ENCODE measurements at places on chromosomes 6 and 20.

DNA sequence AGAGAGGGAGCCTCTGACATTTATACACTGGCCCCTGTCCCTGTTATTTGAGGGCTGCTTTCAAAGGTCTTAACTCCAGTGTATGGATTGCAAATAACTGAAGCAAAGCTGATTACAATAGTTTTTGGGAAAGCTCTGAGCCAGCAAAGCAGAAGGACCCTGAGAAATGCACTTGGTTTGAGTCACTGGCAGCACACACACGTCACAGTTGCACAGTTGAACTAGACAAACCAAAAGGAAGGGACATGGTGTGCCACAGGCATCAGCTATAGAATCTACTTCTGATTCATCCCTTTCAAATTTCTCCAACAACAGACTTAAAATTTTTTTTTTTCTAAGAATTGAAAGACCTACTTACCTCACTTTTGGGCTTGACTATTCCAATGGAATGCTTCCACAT is 56.4 kb downstream of the SNRNP48 start:
- DNase-seq: no peak

DNA sequence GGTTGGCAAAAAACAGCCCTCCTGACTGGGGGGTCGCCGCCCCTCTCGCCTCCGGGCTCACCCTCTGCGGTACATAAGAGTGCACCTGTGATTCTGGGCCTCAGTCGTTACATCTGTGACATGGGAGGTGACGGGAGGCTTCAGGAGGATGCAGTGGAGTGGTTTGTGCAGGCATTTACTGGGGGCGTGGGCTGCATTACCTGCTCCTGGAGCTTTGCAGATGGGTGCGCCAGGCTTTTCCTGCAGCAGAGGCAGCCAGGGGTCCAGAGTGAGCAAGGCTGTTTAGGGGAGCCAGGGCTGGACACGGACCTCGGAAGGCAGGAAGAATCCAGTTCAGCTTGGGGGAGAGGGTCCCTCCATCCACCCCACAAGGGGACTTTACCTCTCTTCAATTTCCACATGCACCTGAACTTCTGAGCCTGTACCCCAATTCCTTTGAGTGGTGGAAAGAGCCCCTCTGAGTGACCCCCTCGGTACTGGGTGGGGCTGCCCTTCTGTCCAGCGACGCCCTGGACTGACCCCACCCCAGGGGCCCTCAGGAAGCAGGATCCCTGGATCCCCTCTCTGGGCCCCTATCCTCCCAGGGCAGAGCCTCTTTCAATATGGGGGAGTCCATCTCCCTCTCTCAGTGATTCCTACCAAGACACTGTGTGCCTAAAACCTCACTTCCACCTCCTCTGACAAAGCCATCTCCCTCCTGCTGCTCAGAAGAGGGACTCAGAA is 134.0 kb downstream of the TAF4 start:
- DNase-seq: no peak

- no peak for DNase-seq
Observed at GRCh38 chr6:169158174-169158573, 95.5 kb downstream of the THBS2 start.

GRCh38 chr20:6599876-6600735 is 167.4 kb upstream of the BMP2 start:
- no peak for DNase-seq

DNA sequence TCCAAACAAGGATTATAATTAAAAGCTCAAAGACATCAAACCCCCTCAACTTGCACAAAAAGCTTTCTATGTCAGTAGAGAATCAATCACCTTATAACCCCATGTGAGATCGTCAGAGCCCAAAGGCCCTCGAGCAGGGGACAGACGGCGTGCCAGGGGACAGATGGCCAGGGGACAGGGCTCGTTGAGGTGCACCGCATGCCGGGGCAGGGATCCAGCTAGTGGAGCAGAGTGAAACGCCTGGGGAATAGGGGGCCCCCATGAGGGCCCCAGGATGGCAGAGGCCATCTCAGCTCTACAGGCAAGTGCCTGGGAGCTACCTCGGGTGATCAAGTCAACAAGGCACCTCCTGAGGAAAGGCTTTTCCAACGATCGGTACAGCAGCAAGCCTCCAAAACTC is 28.6 kb downstream of the DIDO1 start:
- no peak for DNase-seq

- DNase-seq: no peak
Observed at GRCh38 chr20:11651138-11651537, 266.6 kb upstream of the BTBD3 start.

DNA sequence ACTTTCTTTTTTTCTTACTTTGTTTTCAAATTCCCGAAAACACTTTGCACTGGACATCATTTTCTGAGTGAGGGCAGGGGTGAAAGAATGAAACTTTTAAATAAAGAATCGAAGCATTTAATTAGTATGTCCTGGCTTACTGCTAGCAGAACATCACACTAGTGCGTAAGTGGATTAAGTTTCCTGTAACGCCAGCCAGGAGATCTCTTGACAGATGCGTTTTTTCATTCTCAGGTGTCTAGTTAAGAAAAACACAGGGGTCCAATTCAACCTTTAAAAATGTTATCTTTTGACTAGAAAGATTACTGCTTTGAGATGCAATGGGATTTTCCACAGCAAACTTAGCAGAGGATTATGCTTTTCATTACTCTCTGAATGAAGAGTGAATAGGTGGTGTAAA is 858.8 kb upstream of the EPHA7 start:
- no peak for DNase-seq

DNA sequence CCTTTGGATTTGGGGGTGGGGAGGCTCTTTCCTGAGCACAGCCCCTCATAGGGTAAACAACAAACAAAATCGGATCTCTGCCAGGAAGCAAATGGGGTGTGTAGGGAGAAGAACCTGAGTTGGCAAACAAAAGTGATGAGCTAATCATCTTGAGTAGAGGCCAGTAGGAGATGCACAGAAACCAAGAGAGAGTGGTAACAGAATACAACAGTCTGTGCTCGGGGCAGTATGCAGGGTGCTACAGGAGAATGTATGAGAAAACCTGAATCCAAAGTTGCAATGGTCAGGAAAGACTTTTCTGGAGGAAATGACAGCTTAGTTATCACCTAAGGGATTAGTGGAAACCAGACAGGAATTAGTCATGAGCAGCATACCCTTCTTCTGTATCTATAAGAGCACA is 177.8 kb downstream of the CDKAL1 start:
- DNase-seq: no peak

DNA sequence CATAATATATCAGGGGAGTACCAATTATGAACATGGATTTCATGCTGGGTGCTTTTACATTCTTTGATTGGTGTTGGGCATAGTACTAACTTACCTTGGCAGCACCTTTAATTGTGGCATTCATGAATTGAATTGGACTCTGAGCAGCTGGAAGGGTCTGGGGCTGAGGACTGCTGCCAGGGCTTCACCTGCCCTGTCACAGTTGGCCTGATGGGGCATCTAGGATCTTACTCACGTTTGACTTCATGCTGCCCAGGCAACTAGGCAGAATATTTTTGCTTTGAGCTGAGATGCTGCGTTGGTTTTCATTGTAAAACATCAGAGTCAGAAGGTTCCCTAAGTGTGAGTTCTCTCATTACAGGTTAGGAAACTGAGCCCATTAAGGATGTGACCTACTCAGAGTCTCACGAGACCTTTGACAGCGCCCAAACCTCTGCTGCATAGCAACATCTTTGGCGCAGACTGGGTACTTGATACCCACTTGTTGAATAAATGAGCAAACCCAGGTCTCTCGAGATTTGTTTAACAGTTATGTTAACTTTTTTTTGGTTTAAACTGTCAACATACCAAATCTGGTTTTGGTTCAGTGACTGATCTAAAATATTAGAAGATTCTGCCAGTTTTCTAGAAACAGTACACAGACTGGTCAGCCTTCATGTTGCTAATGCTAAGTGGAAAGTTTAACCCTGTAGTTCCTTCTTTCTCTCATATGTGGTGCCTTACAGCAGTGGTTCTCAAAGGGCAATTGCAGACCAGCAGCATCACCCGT is 104.9 kb downstream of the TCP11 start:
- no peak for DNase-seq

GRCh38 chr6:142810952-142811514 is 133.9 kb downstream of the HIVEP2 start:
- no peak for DNase-seq

DNA sequence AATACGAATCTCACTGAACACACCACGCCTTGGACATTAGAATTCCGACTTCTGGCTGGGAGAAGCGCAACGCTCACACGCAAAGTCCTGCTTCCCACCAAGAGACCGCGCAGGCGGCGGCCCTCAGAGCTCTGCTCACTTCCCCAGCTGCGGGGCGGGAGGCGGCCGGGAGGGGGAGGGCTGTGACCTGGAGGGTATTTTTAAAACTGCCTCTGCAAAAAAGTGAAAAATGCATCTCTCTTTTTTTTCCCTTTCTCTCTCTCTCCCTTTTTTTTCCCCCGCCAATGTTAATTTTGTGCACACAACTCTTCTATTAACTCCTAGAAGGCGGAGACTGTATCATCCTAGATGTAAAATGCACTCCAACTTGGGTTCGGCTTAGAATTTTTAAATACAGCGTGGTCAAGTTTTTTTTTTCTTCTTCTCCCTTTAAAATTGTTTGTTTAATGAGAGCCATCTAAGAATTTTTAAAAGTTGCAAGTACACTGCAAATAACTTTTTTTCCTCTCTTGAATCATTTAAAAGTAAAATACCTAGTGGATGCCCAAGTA is 66.4 kb downstream of the STX11 start:
- DNase-seq: no peak

Measured in pancreas (tissue), 10 donors.